Activated T-cell treated with anti-CD3 and anti-CD28 coated beads, Interleukin-2, amount 50 U/mL, for 4 hours (primary cell): ENCODE measurements at places on chromosomes 11 and 22.

GRCh38 chr11:65489706-65490320, 9.0 kb upstream of the MALAT1 start:
- no peak for DNase-seq

DNA sequence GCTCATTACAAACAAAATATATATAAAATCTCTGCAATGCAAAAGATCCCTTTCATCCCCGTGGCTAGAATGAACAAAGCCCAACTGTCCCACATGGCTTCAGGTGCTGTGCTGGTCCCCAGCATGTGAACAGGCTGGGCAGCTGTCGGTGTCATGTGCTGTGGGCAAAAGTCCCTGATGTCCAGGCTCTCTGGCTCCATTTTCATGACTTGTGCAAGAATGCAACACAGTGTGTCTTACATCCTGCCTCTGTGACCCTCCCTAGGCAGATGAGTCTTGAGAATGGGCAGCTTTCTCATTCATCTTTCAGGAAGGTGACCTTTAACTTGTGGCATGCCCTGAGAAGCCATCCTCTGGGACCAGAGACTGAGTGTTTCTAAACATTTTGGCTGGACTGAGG, 14.5 kb downstream of the GUCD1 start:
- DNase-seq: no peak

- no peak for DNase-seq
Observed at GRCh38 chr11:6298605-6299004, 21.7 kb downstream of the CAVIN3 start.

- DNase-seq: no peak
Observed at GRCh38 chr11:102615077-102615893, 9.8 kb downstream of the MMP20 start.

DNA sequence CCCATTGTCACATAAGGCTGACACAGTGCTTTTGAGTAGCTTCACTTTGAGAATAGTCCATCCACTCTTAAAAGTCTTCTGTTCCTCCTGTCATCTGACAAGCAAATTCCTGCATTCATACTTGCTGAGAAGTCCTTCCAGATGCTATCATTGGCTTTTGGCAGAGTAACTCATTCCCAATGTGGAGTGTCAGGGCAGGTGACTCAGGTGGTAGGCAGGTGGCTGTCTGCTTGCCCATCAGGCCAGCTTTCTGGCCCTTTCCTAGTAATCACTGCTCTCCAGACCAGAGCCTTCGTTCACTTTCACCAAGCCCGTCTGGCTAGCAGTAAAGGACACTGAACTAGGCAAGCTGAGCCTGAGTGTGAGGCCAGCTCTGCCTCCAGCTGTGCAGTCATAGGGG, 162.5 kb upstream of the CCDC90B start:
- DNase-seq: no peak

DNA sequence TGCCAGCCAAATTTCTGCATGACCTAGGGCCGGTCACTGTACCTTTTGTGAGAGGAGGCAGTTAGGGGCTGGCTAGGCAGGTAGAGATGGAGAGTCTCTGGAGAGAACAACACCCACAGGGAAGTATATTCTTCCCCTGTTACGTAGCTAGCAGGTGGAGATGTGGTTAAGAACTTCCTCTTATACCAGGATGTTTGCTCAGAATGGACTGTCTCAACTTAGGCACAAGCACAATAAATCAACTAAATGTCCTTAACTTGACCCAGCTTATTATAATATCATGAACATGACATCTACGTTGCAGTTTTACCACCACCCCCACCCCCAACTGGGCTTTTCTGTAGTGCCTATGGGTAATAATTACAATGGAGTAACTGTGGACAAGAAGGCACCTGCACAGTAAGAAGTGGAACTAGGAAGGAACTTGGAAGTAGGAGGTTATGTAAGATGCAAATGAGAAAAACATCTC, 60.7 kb upstream of the MPEG1 start:
- DNase-seq: no peak

DNA sequence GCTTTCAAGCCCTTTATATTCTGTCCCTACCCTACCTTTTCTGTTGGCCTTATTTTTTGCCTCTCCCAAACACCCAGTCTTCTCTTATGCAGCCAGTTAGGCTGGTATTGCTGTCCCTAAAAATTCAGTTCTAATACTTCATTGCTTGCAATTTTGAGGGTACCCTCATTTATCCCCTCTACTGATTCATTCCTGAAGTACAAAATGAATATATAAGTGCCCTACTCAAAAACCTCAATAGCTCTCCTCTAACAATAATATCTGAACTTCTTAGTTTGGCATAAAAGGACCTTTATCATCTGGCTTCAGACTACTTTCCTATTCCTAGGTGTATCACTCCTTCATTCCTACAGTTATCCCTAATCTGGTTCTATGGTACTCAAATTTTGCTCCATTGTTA, 5.2 kb upstream of the EIF4G2 start:
- DNase-seq: no peak

- no peak for DNase-seq
Observed at GRCh38 chr11:85764796-85765195, 46.1 kb downstream of the SYTL2 start.

- DNase-seq: no peak
Observed at GRCh38 chr22:24550028-24550901, 4.7 kb downstream of the GUCD1 start.

- no peak for DNase-seq
Observed at GRCh38 chr22:20127869-20128618, 3.6 kb upstream of the ZDHHC8 start.

GRCh38 chr22:37630839-37631435, 8.5 kb upstream of the SH3BP1 start:
- DNase-seq: no peak

GRCh38 chr11:43907028-43907975, 26.7 kb downstream of the ALKBH3 start:
- no peak for DNase-seq

DNA sequence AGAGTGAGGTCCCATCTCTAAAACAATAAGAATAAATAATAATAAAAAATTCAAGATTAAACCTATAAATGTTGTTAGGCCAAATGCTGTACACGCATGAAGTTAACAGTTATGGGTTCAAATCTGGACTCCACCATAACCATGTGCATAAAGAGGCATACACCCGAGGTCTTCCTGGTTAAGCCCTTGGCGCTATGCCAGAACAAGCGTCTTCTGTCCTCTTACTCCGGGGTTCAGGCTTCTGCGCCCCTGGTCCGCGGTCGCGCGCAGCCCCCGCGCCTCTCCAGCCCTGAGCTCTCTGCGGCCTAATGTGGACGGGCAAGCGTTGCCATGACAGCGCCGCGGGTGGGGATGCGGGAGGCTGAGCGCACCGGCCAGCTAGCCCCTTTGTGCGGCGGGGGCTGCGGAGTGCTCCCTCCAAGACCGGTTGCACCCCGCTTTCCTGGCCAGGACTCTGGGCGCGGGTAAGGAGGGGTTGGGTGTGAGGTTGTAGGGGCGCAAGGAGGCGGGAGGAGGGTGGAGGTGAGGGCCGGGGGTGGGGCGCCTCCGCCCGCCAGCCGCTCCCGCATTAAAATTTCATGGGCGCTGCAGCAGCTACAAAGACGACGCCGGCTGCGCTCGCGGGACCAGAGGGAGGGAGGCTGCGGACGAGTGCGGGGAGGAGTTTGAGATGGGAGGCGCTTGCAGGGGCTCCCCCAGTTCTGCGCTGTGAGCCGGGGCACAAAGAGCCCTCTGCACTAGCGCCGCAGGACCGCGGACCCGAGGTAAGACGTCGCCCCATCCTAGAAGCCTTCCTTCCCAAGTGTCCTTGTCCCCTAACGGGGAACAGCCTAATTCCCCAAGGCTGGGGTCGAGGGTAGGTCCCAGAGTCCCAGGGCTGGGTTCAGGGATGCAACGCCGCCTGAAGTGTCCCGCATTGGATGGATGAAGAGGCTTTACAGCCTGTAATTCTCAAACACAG, at the start of gene MIAT:
TSS of gene MIAT (plus strand) at position 698 of the 961 bp plus-strand sequence.
- DNase-seq: peak; percentile 56

- no peak for DNase-seq
Observed at GRCh38 chr11:101583251-101584128, at the start of gene TRPC6. Gene TRPC6 (minus strand): TSS chr11:101584007. CDS start chr11:101583503, 504 bp downstream.

DNA sequence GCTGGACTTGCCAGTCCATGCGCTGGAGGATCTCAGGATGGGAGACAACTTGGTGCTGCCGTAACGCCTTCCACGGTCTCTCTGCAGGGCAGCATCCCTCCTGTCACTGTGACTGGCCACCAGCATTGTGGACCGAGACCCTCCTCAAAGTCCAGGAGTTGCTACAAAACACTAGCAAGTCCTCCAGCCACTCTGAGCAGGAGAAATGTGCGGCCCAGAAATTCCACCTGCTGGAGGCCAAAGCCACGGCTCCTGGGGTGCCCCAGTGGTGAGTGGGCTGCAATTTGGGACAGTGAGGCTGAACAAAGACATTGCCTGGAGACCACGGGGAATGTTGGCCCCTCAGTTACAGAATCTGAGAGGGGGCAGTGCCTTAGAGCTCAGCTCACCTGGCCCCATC, 6.9 kb upstream of the DSCAML1 start:
- no peak for DNase-seq

GRCh38 chr11:75066061-75066460, 30.6 kb downstream of the OR2AT4 start:
- no peak for DNase-seq

DNA sequence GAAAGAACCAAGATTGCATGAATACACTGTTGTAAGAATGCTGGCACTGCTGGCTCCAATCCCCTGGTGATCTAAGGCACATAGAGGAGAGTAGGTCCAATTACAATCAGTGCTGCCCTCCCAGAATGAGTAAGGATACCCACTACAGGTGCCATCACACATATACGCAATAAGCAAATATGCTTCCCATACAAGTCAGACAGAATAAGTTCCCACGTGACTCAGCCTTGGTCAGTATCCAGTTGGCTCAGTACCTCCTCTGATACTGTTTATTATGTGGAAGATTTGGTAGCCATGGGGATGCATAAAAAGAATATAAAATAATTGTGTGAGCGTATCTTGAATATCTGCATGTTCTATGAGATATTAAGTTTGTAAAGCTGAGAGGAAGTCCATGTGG, 8.9 kb upstream of the OR2D3 start:
- no peak for DNase-seq

DNA sequence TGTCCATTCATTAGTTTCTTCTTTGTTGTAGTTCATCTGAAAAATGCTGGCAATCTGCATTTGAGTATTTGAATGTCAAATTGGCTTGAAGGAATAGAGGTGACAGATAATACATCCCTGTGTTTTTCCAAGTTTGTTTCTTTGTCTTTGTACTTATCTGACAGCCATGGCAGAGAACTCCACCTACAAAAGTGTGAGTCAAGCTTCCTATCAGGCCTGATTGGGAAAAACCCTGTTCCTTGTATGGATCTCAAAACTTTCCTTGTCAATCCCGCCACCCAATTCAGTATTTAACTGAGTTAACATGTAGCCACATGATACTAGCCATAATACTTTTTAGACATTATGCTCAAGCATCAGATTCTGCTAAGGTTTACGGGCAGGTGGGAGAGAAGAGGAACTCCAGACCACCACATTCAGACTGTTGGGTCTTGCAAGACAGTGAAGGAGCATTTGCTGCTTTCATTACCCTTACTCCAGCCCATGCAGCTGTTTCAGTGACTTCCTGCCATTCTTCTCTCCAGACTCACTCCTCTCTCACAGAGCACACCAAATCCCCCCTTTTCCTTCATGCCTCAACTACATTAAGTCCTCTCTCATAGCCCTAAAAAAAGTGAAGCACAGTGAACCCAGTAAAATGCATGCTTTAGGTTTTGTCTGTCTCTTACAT, 65.9 kb downstream of the BLID start:
- DNase-seq: no peak

GRCh38 chr22:47046411-47047065, 284.1 kb downstream of the TBC1D22A start:
- no peak for DNase-seq

- DNase-seq: no peak
Observed at GRCh38 chr11:127994736-127995135, 592.6 kb downstream of the ETS1 start.

- DNase-seq: peak; percentile 51
Observed at GRCh38 chr11:64357904-64358535, 942 bp upstream of the RPS6KA4 start.

DNA sequence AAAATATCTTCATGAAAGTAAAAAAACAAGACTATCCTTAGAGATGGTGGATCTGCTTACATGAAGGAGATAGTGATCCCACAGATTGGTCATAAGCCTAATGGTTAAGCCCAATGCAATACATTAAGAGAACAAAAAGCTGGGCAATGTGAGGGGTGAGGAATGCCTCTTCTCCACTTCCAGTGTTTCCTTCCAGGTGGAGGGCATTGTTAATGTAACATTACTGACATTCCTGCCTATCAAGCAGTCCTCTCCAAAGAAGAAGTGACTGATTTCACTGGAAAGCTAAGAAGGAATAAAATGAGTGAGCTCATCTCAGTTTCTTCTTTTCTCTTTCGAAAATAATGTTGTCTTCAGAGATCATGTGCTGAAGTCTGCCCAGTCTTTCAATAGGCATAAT, 207.8 kb downstream of the RAB38 start:
- no peak for DNase-seq

GRCh38 chr22:29473001-29473400, 7.0 kb upstream of the NEFH start:
- DNase-seq: no peak
